ENCODE measurements at places on chromosomes 7 and 10.

- DNase-seq: no peak
Observed at GRCh38 chr10:103895411-103896186, 22.4 kb downstream of the STN1 start.

GRCh38 chr10:18109341-18109870 lies 30.8 kb upstream of the CACNB2 start:
- no peak for DNase-seq

DNA sequence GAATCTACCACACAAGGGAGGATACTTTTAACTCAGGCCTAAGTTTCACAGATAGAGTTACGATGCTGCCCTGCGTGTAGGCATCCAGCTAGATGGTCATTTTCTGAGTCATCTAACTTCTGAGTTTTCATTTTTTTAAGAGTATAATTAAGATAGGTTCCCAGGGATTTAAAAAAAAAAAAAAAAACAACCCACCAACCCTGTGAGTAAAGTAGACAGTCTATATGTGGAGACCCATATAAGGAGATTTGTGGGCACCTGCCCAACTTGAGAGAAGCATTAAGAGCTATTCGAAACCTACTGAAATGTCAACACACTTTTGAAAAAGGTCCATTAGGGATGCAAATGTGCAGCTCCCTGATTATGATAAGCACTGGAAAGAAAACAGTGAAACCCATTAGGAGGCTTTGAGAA lies 257.3 kb downstream of the TRIL start:
- DNase-seq: no peak

- no peak for DNase-seq
Observed at GRCh38 chr7:117772421-117772820, 100.8 kb downstream of the CTTNBP2 start.

DNA sequence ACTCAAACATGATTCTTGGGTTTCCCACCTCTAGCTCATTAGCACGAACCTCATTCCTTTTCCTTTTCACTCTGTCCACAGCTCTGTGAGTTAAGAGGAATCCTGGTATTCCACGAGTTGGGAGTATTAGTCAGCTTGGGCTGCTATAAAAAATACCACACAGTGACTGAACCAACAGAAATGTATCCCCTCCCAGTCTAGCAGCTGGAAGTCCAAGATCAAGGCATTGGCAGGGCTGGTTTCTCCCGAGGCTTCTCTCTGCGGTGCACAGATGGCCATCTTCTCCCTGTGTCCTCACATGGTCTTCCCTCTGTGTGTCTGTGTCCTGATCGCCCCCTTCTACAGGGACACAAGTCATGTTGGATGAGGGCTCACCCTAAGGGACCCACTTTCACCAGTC lies 261.6 kb downstream of the TNS3 start:
- DNase-seq: no peak

GRCh38 chr7:107563081-107563774 lies 492 bp downstream of the COG5 start:
- DNase-seq: peak; percentile 73

DNA sequence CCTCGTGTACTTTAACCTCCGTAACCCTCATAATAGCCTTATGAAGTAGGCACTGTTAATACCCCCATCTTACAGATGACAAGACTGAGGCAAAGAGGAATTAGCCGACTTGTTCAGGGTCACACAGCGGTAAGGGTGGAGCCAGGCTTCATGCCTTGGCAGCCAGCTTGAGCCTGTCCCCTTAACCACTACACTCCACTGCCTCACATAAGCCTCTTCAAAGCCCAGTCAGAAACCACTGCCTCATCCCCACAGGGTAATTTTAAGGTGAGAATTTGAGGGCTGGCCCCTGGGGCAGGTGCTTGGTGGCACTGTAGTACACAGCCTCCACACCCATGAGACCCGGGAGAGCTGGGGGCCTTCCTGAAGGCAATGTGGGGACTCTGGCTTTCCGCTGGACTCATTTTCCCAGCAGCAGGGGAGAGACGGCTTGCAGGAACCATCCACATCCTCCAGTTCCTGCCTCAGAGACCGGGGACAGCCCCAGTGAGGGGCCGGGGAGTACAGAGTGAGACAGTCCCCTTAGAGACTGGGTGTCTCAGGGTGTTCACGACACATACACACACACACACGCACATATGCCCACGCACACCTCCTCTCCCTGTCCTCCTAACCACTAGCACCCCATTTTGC lies 7.6 kb upstream of the C10orf105 start:
- no peak for DNase-seq

DNA sequence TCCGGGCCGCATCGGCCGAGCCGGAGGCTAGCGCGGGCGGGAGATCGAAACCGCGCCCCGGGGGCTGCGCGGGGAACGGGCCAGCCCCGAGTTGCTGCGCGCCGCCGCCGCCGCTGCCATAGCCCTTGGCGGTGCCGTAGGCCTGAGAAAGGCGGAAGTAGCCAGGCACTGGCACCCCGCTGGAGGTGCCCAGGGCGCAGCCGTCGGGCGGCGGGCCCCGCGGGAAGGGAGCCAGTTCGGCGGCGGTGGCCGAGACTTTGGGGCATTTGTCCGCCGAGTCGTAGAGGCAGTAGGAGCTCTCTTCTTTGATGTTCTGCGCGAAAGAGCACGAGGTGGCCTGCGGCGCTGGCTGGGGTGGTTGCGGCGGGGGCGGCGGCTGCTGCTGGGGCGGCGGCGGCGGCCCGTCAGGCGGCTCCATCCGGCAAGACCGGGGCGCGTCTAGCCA lies 587 bp downstream of the HOXA10 start:
- DNase-seq: no peak

- peak; percentile 53 for DNase-seq
Observed at GRCh38 chr7:26397796-26398426, 106.2 kb downstream of the SNX10 start.

GRCh38 chr7:22452960-22453558 lies 46.9 kb downstream of the STEAP1B start:
- no peak for DNase-seq

- no peak for DNase-seq
Observed at GRCh38 chr7:127765150-127765549, 113.2 kb downstream of the SND1 start.

- DNase-seq: no peak
Observed at GRCh38 chr10:12196531-12197211, 683 bp downstream of the CDC123 start.

- no peak for DNase-seq
Observed at GRCh38 chr7:29346231-29346978, 151.8 kb downstream of the CHN2 start.

- DNase-seq: no peak
Observed at GRCh38 chr10:99329554-99330346, 594 bp downstream of the CNNM1 start.

GRCh38 chr7:156725936-156726335 lies 85.4 kb downstream of the RNF32 start:
- DNase-seq: no peak

GRCh38 chr10:30825495-30825894 lies 195.9 kb upstream of the LYZL2 start:
- no peak for DNase-seq
